CD4-positive, alpha-beta T cell treated with Interleukin-4 for 1 hour (primary cell): ENCODE measurements at places on chromosomes 16 and 17.

- no peak for DNase-seq
These were observed 7.5 kb upstream of the KREMEN2 start for GRCh38 chr16:2956579-2956956.

DNA sequence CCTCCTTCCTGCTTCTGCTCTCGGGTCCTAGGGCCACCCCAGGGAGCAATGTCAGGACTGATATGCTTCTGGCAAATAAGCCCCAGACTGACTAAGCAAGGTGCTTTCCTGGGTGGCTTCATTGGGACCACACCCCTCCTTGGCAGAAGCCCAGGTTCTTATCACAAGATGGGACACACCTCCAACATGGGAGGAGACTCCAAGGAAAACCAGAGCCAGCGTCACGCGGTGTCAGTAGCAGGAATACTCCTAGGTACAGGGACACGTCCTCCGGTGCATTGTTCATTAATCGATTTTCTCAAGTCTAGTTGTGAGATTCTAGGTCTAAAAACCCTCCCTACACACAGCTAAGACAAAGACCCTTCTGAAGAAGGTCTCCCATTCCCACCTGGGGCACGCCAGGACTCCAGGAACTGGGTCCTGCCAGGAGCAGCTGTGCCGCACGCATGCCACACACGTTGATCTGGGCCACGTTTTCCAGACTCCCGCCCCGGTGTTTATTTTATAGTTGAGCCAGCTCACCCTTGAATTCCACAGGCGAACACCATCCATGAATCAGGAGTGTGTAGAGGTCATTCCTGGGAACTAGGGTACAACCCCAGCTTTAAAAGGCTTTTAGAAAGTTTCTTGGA lies 30.8 kb downstream of the FA2H start:
- no peak for DNase-seq

GRCh38 chr17:28598799-28599310 lies at the start of gene SPAG5:
TSS of gene SPAG5 (minus strand) at chr17:28599025. CDS start at chr17:28598946, 79 bp downstream.
- DNase-seq = peak; percentile 95

DNA sequence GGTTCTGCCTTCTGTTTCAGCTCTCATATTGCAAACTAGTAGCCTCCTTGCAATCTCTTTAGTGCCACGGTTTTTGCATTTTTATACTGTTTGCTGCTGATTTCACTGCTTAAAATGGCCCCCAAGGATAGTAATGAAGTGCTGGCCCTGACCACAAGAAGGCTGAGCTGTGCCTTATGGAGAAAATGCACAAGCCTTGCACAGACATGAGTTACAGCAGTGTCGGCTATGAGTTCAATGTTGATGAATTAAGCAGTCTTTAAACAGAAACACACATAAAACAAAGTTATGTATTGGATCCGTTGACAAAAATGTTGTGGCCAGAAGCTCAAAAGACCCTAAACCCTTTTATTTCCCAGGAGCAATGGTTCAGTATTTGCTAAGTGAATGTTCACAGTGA lies 210.6 kb upstream of the DYNLRB2 start:
- DNase-seq = no peak

GRCh38 chr16:22425036-22425801 lies 50.8 kb upstream of the CDR2 start:
- no peak for DNase-seq

- DNase-seq = no peak
These were observed 3.3 kb upstream of the SLC25A10 start for GRCh38 chr17:81708739-81709185.

DNA sequence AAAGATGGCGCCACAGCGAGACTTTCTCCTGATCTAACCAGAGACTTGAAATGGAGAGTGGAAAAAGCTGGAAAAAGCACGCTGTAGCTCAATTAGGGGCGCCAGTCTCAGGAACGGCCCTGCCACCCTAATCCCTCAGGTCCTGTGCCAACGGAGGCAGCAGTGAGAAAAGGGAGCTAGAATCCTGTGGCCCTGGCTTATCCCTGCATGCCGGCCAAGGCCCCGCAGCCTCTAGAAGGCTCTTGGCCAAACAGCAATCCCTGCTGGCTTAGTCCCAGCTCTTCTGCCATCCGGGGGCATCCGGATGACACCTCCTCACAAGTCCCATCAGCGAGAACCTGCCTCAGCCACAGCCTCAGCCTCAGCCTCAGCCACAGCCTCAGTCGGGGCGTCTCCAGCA lies 69.8 kb downstream of the MRM3 start:
- no peak for DNase-seq

DNA sequence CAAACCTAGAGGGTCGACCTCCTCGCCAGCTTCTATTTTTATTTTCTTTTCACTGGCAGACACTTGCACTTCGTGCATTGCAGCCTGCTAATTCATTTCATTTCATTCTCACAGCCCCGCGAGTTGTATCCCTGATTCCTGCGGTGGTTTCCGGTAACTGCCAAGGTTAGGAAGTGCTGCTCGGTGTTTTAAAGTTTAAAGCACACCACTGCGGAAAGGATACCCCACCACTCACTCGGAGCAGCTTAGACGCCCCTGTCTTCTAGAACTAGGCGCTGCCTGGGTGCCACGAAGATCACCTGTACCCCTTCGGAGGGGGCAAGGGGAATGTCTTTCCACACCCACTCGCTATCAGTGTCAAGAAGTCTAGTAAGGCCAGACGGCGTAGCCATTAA lies 509 bp downstream of the CNEP1R1 start:
- no peak for DNase-seq

DNA sequence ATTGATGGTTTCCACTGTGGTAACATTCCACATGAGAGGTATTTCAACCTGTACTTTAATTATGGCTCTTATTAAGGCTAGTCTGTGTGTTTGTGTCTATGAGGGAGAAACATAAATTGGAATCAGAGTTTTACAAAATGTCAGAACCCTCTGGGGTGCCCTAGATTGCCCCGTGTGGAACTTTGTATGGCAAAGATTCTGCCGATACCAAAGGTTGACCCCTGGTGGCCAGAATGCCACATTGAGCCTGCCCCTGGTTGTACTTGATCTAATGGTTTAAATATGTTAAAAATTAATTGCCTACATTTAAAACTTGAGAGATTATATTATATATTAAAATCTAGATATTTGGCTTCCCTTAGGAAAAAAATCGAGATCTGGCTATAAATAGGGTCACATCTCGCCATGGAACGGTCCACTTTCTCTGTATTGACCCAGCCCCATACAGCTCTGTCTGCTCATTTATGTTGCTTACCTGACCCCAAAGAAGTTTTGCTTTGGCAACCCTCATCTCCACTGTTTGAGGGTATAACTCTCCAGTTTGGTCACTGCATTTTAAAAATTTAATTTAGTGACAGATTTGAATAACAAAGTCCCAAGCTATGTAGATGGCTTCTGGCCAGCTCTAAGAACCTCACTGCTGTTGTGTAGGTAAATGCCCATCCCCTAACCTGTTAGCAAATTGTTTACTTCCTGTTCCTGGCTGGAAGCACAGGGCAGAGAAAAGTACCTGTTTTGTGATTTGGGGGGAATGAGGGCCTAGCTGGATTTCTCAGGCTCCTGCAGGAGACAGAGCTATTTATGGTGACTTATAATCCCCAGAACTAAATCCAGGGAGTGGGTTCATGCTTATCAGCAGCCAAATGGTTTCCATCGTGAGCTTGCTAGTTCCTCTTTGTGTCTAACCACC lies 95.0 kb downstream of the PLCG2 start:
- DNase-seq = peak; percentile 65

DNA sequence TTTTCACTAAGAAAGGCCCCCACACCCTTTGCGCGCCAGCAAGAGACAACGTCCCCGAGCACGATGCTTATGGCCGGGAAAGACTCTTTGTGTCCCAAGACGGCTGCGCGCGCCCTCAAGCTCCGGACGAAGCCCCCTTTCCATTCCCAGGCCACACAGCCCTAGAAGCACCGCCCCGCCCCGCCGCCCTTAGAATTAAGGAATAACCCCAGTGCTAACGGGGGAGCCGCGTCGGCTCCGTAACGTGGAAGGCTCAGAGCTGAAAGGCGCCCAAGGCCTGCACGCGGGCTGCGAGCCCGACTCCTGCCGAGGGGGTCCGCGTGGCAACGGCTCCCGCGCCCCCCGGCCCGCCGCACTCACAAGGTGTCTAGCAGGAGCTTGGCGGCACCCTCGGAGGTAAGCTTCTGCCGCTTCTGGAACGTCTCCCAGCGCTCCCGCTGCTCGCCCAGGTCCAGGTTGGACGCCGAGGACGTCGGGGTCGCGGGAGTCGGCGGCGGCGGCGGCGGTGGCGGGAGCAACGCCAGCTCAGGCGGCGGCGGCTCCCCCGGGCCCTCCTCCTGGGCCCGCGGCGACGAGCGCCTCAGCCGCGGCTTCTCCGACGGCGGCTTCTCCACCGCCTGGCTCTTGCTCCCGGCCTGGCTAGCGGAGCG lies 477 bp downstream of the CENPV start:
- DNase-seq = peak; percentile 12

DNA sequence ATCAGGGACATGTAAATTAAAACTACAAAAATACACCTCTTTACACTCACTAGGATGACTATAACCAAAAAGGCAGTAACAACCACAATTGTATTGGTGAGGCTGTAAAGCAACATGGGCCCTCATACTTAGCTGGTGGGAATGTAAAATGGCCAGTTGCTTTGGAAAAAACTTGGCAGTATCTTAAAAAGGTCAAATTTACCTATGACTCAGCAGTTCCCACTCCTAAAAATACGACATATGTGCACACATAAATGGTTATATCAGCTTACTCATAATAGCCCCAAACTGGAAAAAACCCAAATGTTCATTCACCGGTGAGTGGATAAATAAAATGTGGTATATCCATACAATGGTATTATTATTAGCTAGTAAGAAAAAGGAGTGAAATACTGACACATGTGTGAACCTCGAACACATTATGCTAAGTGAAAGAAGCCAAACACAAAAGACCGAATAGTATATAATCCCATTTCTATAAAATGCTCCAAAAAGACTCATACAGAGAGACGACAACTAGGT lies 391.4 kb downstream of the NPIPA8 start:
- DNase-seq = no peak

- no peak for DNase-seq
These were observed 7.4 kb downstream of the GLIS2 start for GRCh38 chr16:4323071-4323844.

GRCh38 chr17:80262291-80262690 lies 1.6 kb downstream of the RNF213 start:
- DNase-seq = no peak

DNA sequence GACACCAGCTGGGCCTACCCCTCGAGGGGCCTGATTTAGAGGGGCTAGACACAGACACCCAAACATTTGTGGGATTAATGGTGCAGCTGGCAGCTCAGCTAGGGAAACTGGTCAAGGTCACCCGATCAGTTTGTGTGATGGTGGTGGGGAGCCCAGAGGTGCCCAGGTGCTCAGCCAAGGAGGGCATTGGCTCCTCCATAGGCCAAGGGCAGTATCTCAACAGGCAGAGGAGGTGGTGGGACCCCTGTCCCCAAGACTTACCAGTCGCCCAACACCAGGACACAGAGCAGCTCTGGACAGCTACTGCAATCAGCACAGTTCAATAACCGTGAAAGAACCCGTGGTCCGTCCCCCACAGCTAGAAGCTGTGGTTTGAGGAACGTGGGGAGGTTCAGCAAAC lies 120.9 kb downstream of the C16orf78 start:
- DNase-seq = no peak
